ENCODE measurements at places on chromosomes 16 and 17.
A peak's percentile ranks its signal among the peaks of the same experiment; 100 is the strongest.

- DNase-seq = peak; percentile 70
These were observed 25.2 kb upstream of the SLC5A11 start for GRCh38 chr16:24820522-24820921.

DNA sequence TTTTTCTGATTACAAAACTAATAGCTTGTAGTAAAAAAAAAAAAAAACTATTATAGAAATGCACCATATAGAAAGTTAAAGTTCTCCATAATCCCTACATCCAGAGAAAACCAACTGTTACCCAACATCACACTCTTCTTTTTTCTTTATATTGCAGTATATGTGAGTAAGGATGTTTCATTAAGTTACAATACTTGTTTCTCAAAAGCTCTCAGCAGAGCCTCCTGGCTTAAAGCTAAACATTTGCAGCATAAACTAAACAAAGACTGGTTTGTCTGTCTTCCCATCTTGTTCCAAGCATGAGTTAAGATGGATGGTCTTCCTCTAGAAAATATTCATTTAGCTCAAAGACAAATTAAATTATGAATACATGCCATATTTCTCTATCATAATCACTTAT is 25.2 kb downstream of the GRB2 start:
- DNase-seq = no peak

DNA sequence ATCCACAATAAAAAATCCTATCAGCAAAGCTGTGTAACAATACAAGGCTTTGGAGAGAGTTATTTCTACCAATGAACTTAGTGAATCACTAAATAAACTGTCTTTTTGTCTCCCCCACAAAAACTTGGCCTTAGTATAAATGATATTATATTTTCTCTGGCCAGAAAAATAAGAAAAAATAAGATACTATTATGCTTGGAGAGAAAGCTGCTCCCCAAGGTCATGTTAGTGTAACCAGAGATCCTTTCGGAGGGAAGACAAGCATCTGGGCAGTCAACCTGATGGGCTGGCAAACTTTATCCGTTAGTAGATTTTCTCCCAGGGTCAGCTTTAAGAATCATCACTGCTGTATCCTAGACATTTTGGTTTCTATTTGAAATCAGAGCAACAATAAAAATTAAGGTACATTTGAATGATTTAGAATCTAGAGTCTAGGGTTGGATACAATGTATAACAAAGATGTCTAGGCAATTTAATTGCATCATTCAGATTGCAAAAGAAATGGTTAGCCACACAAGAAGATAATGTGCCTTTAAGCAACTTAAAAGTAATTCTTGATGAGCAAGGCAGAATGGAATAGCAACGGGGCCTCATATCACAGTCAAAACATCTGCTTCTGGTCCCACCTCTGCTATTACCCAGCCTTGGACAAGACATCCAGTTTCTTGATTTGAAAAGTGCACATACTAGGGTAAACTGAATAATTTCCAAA is 280.4 kb downstream of the SLC39A11 start:
- peak; percentile 81 for DNase-seq

DNA sequence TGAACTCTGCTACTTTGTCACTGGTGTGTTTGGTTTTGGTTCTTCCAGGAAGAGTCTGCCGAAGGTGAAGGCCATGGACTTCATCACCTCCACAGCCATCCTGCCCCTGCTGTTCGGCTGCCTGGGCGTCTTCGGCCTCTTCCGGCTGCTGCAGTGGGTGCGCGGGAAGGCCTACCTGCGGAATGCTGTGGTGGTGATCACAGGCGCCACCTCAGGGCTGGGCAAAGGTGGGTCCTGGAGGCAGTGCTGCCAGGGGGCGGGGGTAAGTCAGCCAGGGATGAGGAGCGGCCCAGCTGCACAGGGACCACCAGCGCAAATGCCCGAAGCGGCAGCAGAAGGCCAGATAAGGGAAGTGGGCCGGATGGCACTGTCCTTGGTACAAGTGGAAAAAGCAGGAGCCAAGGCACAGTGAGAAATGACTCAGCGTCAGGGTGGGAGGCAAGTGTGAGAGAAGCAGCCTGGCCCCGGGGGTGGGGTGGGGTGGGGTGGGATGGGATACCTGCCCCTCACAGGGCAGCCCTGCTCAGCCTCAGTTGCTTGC is 41.9 kb downstream of the TMEM11 start:
- no peak for DNase-seq

- DNase-seq = peak; percentile 4
These were observed 10.8 kb downstream of the KCTD5 start for GRCh38 chr16:2692948-2693651.

- peak; percentile 40 for DNase-seq
These were observed 5.8 kb downstream of the NLGN2 start for GRCh38 chr17:7413346-7413985.

- no peak for DNase-seq
These were observed 21.5 kb upstream of the SRSF1 start for GRCh38 chr17:58028578-58028977.

DNA sequence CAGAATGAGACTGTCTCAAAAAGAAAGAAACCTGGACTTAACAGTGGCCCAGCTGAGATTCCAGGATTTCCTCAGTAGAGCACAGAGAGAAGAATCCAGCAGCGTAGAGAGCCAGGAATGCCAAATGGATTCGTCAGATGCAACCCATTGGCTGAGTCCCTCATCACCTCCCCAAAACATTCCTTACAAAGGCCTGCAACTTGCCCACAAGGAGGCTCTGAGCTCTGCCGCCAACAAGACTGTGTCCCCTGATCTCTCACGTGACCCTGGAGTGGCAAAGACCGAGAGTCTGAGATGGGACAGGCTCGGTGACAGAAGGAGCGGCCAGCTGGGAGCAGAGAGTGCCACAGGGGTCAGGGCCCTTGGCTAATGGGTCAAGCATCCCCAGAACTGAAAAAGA is 6.9 kb upstream of the CHMP6 start:
- peak; percentile 94 for DNase-seq

GRCh38 chr17:76998839-76999238 is 130.6 kb downstream of the MGAT5B start:
- no peak for DNase-seq

DNA sequence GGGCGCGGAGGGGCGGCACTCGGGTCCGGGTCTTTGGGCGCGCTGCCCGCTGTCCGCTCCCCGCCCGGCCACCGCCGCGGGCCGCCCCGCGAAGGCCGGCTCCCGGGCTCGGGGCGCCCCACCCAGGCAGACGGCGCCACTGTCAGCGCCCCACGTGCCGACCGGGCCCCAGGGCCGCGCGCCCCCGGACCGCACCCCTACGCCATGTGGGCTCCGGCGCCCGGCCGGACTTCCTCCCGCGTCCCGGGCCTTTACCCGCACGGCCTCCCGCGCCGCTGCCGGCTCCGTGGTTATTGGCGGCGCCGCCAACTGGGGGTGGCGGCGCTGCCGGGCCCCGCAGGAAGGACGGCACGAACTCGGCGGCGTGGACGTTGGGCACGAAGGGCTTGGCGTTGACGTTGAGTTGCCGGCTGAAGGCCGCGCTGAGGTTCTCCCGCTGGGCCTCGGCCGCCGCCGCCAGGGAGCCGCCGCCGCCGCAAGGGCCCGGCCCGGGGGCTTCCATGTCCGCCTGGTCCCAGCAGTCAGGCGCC is 577 bp downstream of the GSPT1 start:
- DNase-seq = no peak

GRCh38 chr17:14297161-14297851 is 3.6 kb upstream of the HS3ST3B1 start:
- peak; percentile 45 for DNase-seq

DNA sequence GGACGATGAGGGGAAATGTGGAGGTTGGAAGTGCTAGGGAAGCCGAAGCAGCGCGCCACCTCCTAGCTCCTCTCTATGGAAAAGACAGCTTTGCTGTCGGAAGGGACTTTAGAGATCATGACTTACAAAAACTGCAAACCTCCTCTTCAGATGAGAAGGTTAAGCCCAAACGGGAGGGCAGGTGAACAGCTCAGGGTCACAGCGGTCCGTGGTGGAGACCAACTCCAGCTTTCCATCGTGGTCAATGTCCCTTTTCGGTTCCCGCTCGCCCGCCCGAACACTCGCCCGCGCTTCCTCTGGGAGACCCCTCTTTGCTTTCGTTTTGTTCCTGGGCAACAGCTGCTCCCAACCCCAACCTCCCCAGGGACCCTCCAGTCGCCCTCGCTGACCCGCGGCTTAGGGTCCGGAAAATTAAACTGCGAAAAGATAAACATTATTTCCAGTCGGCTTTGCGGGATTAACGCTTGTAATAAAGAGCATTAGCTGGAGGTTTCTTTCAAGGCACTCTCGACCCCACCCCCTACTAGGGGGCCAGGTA is 7.7 kb downstream of the IRX6 start:
- no peak for DNase-seq

- no peak for DNase-seq
These were observed 2.1 kb upstream of the MAF start for GRCh38 chr16:79602628-79603014.

- peak; percentile 73 for DNase-seq
These were observed 29.2 kb downstream of the GNA13 start for GRCh38 chr17:65027305-65027704.

DNA sequence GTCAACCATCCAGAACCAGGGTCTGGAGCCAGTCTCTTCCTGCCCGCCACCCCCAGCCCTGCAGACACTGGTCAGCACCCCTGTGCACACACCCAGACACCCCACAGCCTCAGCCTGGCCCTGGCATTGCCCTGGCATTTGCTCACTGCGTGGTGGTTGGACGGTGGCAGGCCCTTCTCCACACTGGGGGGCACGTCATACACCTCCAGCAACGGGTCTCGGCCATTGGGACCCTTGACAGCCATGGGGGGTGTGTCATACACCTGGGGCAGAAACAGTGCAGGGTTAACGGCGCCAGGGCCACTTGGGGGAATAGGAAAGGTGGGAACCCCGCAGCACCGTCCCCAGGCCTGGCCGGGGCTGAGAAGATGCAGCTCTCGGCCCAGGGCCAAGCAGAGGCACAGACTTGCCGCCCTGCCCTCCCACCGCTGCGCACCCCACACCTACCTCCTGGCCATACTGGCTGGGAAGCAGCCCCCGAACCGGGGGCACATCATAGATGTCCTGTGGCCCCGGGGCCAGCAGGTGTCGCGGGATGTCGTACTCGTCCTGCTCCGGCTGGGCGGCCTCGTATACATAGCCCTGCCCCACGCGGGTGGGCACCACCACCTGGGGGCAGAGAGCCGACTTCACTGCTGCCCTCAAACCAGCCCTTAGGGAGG is 14.6 kb downstream of the BCAR1 start:
- DNase-seq = no peak

- DNase-seq = peak; percentile 74
These were observed 2.4 kb upstream of the BCKDK start for GRCh38 chr16:31105677-31106213.

- DNase-seq = peak; percentile 89
These were observed 39.7 kb downstream of the VPS35L start for GRCh38 chr16:19595043-19595767.

DNA sequence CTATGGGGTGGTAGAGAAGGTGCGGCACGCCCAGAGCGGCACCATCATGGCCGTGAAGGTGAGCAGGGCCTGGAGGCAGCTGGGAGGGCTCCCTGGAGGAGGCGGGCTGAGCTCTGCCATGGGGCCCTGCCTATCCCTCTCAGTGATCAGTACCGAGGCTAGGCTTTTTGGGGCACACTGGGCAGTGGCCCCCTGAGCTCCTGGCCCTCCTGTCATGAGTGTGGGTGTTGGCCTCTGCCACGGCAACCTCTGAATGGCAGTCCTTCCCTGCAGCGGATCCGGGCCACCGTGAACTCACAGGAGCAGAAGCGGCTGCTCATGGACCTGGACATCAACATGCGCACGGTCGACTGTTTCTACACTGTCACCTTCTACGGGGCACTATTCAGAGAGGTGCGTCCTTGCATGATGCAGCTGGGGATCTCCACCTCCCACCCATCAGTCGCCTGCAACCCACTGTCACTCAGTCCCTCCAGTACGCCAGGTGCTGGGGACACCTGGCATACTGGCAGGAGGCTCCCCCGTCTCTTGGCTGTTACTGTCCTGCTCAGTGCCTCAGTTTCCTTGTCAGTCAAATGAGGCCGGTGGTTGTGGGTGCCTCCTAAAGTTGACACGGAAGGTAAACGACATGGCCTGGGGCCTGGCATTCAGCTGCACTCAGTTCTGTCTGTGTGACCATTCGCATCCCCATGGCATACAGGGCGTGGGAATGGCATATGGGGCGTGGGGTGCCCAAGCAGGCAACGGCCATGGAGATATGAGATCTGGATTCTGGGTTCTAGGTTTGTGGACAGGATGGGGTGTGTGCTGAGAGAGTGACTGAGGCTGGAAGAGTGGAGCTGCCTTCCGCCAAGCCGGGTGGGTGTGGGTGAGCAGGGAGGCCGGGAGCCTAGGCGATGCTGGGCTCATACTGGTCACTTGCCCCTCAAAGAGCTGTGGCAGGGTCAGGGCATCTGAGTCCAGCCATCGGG is 16.4 kb downstream of the MAP2K3 start:
- no peak for DNase-seq

GRCh38 chr17:62163847-62164246 is 98.8 kb upstream of the MED13 start:
- DNase-seq = no peak

DNA sequence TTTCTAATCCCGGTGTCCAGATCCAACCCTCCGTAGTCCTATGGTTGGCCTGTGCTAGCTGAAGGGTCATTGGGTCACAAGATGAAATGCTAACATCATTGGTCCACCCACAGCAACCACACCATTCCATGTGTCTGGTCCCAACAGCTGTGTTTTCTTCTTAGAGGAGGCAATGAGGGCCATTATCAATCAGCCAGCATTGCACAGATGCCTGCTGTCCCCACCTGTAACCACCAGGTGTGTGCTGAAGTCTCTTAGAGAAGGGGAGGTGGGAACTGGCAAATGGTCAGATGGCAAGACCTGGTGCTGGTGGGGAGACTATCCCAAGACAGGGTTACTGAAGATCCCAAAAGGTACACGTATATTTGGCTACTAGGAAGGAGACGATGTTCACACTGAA is 37.4 kb downstream of the HIC1 start:
- DNase-seq = no peak

- DNase-seq = no peak
These were observed 1.7 kb downstream of the ATP6V0A1 start for GRCh38 chr17:42460371-42460770.

GRCh38 chr17:64162554-64162953 is 32.6 kb upstream of the ERN1 start:
- DNase-seq = no peak

- peak; percentile 8 for DNase-seq
These were observed 239.2 kb downstream of the HS3ST3A1 start for GRCh38 chr17:13362341-13363122.

DNA sequence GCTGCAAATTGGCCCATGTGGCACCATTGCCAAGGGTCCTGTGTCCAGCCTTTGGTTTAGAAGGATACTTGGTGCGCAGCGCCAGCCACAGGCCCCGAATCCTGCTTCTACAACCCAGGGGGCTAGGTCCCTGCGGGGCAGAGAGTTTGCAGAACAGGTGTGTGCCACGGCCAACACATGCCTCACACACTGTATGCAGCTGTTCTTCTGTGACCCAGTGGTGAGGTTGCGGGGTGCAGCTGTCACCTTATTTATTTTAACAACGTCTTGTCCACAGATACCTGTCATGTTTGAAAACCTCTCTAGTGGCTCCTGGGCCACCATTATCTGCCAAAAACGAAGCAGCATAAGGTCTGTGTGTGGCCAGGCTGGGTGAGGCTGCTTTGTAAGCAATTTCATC is 11.6 kb downstream of the CBFA2T3 start:
- DNase-seq = no peak

Measured in amniotic epithelial cell (primary cell).